ENCODE measurements at places on chromosomes 7 and 10.

- DNase-seq = no peak
Observed at GRCh38 chr10:121265360-121266123, 332.7 kb downstream of the FGFR2 start.

DNA sequence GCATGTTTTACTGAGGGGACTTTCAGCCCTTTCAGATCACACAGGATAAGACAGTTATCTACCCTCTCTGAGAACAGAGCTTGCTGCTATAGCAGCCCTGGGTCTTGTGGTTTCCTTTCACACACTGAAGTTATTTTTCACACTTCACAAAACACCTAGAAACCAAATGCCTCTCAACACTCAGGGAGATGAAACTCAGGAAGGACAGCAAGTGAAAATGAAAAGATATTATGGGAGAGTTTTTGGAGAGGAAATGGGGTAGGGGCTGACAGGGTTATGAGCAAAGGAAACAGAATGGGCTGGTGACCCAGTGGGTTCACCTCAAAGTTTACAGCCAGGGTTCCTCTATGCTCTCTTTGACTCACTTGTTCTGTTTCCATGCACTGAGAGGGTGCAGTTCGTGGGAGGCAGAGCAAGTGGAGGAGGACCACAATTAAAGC, 17.0 kb upstream of the GIMAP2 start:
- no peak for DNase-seq

- no peak for DNase-seq
Observed at GRCh38 chr7:156523447-156524048, 117.0 kb upstream of the RNF32 start.

DNA sequence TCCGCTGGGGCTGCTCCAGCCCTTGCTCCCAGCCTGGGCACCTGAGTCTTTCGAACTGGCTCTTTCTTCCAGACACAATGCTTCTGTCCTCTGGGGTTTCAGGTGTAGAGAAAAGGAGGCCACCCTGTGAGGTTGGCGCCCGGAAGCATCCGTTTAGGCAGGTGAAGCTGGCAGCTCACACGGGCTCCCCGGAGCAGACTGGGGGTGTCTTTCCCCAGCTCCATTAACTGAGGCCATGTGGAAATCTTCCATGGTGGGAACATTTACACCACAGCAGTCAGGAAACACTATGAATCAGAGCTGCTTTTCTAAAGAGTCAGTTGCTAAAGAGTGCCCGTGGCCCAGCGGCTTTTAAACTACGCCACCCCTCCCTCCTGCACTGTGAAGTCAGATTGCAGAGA, 29.2 kb downstream of the PRKAG2 start:
- no peak for DNase-seq

- DNase-seq = no peak
Observed at GRCh38 chr7:12961910-12962480, 274.6 kb downstream of the ARL4A start.

DNA sequence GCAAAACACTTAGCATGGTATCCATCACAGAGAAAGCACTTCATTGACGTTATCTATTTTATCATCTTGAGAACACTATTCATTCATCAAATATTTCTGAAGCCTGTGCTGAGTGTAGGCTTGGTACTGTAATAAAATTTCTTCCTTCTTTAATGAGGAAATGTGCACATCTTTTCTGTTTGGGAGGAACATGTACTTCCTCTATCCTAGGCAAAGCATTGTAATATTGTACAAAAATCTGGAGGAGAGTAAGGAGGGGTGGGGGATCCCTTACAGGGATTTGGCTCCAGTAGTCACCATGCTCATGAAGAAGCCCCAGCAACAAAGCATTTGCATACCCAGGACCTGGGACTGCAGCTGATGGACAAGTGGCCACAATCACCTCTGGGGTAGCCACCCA, 39.9 kb upstream of the SORCS3 start:
- no peak for DNase-seq

GRCh38 chr7:67311901-67312300, 315.3 kb downstream of the TYW1 start:
- no peak for DNase-seq

DNA sequence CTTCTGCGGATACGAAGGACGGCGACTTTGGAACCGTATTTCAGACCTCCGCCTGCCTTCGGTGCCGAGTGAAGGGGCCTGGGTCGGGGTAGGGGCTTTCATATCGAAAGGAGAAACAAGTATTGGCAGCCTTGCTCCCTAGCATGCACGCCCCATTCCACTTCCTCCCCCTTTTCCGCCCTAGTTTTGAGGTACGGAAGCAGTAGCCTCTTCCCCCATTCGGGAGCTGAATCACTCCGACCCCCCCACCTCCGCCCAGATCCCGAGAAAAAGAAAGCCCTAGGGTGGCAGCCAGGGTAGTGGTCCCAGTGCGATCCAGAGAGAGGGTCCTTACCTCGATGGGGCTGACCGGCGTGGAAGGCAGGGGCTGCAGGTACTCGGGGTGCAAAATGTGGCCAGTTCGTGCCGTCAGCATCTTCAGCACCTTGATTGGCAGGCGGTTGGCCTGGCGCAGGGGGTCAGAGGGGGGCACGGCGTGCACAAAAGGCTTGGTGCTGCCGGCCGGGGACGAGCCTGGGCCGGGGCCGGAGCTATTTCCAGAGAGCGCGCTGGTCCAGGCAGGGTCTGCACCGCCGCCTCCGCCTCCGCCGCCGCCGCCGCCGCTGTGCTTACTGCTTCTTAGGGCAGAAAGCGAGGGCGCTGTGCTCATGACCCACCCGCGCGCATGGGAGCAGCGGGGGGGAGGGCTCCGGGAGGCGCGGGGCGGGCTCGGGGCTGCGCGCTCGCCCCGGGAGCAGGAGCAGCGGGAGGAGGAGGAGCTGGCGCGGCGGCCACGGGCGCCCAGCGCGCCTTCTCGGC, 594 bp downstream of the ZNF503 start:
- DNase-seq = no peak

DNA sequence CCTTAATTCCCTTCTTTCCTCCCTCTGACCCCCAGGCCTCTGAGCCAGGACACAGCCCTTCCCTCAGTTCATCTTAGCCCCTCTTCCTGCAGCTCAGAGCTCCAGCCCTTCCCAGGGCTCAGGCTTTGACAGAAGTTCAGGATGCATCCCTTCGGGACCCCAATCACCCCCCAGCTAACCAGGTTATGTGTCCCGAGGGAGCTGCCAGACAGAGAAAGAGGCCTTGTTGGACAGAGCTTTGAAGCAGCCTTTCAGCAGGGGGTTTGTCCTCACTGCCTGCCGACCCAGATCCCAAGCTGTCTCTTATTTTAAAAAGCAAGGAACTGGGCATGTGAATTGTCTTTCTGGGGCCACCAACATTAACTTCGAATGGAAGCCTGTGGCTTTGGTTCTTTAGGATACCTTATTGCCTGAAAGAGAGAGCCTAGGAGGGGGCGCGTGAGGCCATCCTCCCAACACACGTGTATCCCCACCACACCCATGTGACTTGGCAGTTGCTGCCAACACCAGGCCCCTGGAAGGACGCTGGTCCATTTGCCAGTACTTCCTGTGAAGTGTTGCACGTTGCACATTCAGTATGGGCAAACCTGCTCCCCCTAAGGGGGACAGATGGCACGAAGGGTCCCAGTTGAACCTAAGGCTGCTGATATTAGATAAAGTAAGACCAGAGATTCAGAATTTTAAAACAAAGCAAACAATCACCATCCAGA, 858 bp downstream of the CCDC136 start:
- DNase-seq = no peak

DNA sequence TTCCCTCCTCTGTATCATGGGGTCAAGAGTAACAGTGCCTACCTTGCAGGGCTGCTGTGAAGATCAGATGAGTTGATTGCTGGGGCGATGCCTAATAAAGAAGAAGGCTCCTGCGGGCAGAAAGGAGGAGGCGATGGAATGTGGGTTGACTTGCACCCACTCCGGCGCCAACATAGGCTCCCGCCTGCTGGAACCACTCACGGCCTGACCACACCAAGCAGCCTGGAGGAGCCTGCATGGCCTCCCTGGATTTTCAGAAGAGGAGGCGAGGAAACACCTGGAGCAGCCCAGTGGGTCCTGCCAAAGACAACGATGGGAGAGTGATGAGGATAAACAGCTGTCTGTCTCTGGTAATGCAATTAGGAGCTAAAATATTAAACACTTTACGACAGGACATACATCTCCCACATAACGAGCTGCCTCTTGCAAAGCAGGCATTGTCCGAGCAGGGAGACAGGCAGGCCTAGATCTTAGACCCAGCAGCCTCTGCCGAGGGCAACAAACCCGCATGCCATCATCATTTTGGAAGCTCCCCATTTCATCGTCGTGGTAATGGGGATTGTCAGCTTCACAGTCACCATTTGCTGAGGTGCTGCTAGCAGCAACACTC, 302.9 kb upstream of the ZMIZ1 start:
- DNase-seq = no peak

DNA sequence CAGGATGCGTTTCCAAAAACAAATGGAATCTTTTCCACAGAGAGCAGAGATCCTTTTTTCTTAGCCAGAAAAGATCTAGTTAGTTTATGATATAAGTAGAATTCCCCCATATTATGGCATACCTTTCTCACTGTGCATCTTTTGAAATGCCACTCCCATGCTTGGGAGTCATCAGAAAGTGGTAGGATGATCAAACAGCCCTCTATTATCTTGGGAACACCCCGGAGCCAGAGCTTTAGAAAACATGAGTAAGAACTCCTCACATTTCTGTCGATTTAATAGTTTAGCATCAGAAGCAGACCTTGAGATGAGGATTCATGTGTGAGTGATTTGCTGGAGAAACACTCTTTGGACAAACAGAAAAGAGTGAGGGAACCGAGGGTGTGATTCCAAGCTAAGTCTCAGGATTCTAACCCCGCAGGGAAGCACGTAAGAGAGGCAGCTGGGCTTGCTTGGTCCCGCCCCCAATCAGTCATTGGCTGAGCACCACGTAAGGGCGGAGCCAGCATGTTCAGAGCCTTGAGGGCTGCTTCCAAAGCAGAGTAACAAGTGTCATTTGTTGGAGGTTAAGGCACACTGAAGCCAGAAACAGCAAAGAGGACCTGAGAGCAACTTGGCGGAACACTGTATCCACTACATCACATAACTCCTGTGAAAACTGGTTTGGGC, 43.7 kb upstream of the NXPH1 start:
- DNase-seq = peak; percentile 61

GRCh38 chr7:138278601-138279000, 181.5 kb upstream of the TRIM24 start:
- DNase-seq = no peak

GRCh38 chr10:130423455-130424305, 287.5 kb downstream of the GLRX3 start:
- no peak for DNase-seq

GRCh38 chr7:70374772-70375533, 757.0 kb upstream of the GALNT17 start:
- DNase-seq = no peak

DNA sequence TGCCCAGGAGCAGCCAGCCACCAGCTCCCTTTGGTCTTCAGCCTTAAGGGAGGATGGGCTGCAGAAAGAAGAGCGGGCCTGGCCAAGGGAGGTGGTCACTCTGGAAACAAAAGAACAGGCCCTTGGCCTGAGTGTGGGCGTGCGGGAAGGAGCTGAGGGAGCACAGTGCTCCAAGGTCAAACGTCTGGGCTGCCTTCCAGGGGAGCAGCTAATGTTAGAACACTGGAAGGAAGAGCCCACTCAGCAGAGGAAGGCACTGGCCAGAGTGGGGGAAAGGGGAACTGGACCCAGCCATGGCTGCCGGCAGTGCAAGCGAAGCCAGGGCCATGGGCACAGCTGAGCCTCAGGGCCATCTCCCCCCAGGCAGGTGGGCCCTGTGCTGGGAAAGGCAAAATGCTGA, 42.7 kb downstream of the FAM53B start:
- DNase-seq = no peak

DNA sequence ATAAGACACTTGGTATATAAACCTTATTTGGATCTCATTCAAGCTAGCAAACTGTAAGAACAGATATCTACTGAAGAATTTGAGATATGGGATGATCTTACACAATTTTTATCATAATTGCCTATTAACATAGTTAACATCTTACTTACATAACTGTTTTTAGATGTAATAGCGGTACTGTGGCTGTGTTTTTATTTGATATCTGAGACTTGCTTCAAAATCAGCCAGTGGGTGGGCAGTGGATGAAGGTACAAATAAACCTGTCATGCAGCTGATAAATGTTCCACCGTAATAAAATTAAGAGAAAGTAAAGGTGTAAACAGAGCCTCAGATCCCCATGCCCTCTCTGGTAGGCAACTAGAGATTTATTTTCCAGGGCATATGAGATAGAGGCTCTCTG, 28.4 kb upstream of the PTPRN2 start:
- no peak for DNase-seq

- no peak for DNase-seq
Observed at GRCh38 chr7:113141803-113142202, 23.4 kb upstream of the SMIM30 start.

DNA sequence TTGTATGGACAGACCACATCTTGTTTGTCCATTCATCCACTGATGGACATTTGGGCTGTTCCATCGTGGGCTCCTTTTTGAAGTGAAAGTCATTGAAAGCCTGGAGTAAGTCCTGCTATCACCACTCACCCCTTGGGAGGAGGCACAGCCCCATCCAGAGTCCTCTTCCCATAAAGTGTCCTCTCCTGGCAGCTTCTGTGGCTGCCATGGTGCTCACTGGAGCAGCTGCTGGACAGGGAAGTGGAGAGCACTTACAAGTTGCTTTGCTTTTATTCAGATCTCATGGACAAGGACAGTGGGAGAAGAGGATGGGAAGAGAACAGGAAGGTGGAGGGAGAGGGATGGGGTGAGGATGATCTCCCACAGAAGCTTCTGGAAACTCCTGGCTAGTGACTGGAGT, 18.5 kb upstream of the EIF5AL1 start:
- no peak for DNase-seq

GRCh38 chr7:137992104-137992549, 9.8 kb downstream of the CREB3L2 start:
- DNase-seq = no peak

- no peak for DNase-seq
Observed at GRCh38 chr7:79137942-79138341, 315.5 kb downstream of the MAGI2 start.

DNA sequence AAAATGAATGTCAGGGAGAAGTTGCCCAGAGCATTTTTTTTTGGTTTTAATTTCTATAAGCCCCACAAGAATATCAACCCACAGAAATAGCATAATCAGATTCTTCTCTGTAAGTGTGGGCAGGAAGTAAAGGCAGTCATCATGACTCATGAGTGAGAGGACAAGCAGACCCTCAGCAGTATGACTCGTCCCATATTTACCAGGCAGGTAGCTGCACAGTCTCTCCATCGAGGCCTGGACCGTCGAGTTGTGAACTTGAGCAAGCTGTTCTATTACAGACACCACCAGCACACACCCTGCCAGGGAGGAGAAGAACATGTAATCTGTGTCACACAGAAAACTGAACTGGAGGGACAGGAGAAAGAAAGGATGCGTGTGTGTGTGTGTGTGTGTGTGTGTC, 37.8 kb downstream of the AOAH start:
- no peak for DNase-seq

DNA sequence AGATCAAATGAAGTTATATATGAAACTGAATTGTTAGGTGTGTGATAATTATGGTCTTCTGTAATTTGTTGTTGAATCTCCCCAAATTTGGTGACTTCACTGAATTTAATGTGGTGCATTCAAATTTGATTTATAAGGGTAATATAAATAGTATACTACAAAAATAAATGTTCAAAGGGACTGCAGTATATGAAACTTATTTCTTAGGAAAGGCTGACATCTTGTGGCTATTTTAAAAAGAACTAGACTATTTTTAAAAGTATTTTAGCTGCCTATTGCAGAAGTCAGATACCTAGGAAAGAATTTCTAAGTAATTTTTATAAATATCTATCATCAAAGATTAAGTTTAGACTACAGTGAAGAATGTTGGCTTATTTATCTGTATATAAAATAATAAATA, 36.6 kb downstream of the ATRNL1 start:
- DNase-seq = no peak

GRCh38 chr7:99949645-99950228, 20.3 kb upstream of the GJC3 start:
- DNase-seq = no peak
